ENCODE measurements at places on chromosomes 16 and 17.

- DNase-seq: no peak
Observed at GRCh38 chr16:75092777-75093176, 23.8 kb downstream of the LDHD start.

DNA sequence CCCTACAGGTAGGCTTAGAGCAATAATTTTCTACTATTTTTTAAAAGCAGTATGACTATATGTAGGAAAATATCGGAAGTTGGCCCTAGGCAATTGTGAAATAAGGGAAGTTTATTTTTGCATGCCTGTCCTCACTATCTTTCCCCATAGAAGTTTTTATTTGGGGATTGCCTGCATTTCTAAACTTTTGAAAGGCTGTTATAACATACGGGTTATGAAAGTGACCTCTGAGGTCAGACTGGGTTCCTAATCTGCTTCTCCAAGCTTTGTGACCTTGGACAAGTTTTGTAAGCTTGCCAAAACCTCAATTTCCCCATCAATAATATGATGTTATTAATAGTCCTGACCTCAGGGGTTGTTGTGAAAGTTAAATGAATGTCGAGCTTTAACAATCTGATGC lies 67.1 kb downstream of the ARHGAP44 start:
- DNase-seq: no peak

DNA sequence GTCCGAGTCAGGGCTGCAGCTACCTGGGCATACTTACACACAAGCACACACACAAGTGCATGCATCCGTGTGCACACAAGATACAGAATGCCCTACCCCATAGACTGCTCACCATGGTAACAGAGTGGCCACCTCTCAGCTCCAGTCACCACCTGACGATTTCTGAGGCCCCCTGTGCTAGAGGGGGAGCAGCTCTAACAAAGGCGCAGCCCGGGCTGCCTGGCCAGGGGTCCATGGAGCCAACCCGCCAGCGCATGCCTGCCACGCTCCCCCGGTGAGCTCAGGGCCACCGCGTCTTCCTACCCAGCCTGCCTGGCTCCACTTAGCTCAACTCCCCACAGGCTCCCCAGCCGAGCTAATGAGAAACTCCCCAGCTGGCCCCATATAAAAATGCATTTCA lies 75.5 kb downstream of the ZNF423 start:
- no peak for DNase-seq

- DNase-seq: no peak
Observed at GRCh38 chr16:11398851-11399250, 53.6 kb downstream of the RMI2 start.

- DNase-seq: no peak
Observed at GRCh38 chr16:25637236-25637635, 54.5 kb upstream of the HS3ST4 start.

DNA sequence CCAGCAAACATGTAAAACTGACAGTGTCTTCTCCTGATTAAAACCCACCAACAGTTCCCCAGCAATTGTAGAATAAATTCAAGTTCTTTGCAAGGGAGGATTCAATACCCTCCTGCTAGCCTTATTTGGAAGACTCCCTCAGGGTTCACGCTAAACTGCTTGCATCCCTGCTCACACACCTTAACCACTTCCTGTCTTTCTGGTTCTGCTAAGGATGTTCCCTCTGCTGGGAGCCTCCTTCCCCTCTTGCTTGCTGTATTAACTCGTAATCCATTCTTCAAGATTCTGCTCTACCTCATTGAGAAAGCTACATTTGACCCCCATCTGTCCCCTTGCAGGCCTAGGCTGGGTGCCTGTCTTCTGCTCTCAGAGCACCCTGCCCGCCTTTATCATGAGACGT lies 2.3 kb upstream of the SHISA6 start:
- DNase-seq: no peak

DNA sequence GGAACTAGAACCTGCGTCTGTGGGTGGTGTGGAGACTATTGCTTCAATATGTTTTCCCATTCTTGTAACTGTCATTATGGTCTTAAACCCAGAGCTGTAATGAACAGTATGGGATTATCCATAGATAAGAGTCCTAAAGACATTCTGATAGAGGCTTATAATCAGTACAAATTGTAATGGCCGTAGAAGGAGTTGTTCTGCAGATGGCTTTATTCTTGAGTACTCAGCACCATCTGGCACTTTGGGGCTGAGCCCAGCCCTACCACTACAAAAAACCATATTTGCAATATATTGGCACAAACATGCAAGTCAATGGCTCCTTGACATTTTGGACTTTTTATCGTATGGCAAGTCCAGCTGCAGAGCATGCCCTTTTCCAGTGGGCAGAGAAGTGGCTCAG lies 150.0 kb downstream of the HS3ST4 start:
- DNase-seq: no peak

- DNase-seq: no peak
Observed at GRCh38 chr16:86496929-86497461, 13.3 kb upstream of the FOXF1 start.

GRCh38 chr16:29148131-29148691 lies 163.4 kb downstream of the LAT start:
- no peak for DNase-seq

DNA sequence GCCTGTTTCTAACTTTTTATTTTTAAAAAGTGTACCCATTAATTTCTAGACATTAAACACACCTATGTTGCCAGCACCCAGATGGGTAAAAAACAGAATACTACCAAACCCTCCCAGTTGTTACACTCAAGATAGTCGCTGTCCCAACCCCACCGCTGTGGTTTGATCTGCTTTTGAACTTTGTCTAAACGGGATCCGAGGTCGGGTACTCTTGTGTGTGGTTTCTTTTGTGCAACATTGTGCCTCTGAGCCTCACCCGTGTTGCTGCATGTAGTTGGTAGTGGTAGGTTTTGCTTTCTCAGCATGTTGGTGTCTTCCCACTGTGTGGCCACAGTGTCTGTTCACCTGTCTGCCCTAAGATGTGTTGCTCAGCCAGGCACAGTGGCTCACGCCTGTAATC lies 4.3 kb downstream of the KLHL36 start:
- DNase-seq: peak; percentile 55

- no peak for DNase-seq
Observed at GRCh38 chr17:82887255-82888164, 47.7 kb upstream of the ZNF750 start.

DNA sequence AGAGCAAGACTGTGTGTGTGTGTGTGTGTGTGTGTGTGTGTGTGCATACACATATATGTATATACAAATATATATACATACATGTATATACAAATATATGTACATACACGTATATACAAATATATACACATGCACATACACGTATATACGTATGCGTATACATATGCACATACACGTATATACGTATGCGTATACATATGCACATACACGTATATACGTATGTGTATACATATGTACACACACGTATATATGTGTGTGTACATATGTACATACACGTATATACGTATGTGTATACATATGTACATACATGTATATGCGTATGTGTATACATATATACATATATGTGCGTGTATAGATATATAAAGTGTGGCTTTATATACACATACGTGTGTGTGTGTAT lies 31.4 kb downstream of the SPHK1 start:
- DNase-seq: no peak

- no peak for DNase-seq
Observed at GRCh38 chr17:7041607-7042500, 2.0 kb downstream of the SLC16A11 start.

DNA sequence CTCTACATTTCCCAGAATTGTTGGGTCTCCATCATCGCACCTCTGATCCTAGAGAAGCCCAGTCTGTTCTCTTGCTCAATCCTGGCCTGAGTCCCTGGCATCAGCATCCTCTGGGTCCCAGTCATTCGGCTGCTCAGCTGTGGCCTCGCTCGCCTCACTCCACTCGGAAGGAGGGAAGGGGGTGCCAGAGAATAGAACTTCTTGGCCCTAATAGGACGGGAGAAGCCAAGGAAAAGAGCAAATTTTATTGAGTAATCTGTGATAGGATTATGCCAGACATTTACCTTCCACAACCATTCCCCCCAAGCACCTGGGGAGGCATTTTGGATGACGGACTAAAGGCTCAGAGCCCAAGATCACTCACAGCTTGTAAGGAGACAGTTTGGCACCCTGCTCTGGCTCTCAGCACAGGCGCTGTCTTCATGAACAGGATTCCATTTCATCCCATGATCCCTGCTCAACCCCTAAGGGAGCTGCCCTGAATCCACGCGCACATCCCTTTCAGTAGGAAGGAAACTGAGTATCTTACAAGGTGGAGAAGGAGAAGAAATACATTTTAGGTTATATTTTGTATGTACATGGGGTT lies 498 bp upstream of the CLEC10A start:
- no peak for DNase-seq

GRCh38 chr16:69830534-69831211 lies 68.5 kb downstream of the WWP2 start:
- no peak for DNase-seq

DNA sequence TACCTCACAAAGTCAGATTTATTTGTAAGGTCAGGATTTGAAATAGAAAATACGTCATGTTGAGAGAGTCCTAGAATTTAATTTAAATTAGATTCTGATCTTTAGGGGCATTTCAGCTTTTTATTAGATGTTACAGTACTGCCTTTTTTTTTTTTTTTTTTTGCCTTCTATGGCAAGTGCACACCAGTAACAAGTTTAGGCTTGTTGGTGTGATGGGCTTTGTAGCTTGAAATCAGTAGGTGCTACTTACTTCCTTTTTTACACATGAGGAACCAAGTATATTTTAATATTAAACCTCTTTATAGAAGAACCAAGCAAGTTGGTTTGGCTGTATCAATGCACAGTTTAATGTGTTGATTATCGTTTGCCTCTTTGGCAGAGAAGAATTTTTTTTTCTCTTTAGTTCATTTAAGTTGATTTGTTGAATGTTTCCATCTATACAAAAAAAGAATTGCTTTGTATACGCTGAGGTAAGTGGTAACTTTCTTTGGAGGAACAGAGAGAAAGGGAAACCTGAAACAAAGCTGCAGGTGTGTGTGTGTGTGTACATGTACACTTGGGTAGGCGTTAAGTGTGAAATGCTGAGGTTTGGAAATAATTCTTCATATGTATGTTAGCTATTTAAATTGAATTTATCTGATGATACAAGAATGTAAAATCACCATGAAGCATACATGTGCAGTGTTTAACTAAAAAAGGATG lies 15.7 kb downstream of the RBL2 start:
- no peak for DNase-seq

DNA sequence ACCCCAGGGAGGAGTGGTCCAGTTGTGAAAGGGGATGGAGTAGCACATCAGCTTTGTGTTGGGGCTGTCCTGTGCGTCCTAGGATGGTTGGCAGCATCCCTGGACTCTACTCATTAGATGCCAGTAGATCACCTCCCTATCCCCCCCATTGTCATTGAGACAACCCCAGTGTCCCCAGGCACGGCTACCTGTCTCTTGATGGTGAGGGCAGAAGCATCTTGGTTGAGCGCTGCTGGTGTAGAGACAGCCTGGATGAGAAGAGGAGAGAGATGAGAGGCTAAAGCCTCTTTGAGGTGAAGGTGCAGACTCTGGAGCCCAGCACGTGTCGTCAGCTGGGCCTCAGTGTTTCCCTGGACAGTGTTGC lies 55.4 kb downstream of the TNFRSF13B start:
- DNase-seq: no peak

DNA sequence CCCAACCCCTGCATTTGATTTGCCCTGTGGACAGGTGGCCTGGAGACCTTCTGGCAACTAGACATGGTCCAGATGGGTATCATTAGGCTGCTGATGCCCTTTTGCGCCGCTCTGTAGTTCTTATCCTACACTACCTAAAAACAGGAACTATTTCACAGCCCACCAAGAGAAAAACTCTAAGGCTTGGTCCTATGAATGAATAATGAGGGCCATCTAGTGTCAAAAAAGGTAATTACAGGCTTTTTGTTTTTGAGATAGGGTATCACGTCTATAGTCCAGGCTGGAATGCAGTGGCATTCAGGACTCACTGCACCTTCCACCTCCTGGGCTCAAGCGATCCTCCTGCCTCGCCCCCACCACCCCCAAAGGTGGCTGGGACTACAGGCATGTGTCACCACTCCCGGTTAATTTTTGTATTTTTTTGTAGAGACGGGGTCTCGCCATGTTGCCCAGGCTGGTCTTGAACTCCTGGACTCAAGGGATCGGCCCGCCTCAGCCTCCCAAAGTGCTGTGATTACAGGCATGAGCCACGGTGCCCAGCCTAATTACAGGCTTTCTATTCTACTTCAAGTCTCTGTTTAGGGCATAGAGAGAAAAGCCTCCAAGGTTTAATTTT lies 20.9 kb downstream of the COIL start:
- DNase-seq: peak; percentile 10

GRCh38 chr17:55903028-55903690 lies 152.3 kb downstream of the PCTP start:
- DNase-seq: no peak

- DNase-seq: no peak
Observed at GRCh38 chr16:75203096-75203495, 3.9 kb downstream of the CTRB2 start.

GRCh38 chr17:1830288-1830687 lies 483 bp downstream of the RPA1 start:
- peak; percentile 45 for DNase-seq

DNA sequence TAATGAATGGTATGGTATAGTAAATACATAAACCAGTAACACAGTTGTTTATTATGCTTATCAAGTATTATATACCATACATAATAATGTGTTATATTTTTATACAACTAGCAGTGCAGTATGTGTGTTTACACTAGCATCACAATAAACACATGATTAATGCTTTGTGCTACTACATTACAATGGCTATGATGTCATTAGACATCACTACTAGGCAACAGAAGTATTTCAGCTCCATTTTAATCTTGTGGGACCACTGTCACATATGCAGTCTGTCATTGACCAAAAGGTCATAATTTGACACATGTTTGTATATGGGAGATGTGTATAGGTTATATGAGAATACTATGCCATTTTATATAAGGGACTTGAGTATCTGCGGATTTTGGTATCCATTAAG lies 32.7 kb downstream of the TRIM37 start:
- no peak for DNase-seq

DNA sequence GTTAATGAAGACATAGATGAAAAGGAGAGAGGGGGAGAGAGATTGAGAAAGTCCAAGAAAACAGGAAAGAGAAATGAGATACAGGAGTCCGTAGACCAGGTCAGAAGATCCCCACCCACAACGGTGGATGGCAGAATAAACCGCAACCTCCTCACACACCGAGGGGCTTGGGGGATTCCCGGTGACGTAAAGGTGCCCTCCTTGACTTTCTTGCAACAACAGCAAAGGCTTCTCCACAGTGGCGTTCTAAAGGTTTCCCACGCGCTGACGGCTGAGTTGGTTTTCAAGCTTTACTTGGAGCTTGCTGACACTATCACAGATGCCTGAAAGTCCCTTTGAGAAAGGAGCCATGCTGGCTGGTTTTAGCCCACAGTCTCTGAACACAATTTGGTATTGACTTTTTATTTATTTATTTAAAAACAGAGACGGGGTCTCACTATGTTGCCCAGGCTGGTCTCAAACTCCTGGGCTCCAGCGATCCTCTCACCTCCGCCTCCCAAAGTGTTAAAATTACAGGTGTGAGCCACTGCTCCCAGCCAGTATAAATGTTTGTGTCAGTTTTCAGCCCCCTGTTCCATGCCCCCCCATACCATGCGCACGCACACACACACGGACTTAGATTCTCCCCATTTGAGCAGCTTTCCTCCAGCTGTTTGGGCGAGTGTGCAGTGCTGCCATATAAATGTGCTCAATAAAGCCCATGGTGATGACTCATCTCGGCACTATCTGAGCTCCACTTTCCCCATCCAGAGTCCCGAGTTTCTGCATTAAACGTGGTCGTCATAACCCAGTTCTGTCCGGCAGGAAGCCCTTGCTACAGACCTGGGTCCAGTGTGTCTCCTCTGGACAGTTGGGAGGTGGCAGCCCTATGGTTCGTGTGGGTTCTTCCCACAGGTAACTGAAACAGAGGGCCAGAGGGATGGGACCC lies 33.0 kb upstream of the SEC14L1 start:
- peak; percentile 77 for DNase-seq

- DNase-seq: no peak
Observed at GRCh38 chr17:64940055-64940454, 20.8 kb upstream of the LRRC37A3 start.
